IMR-90 (cell line): ENCODE measurements at places on chromosomes 7 and 10. TPM values are rescaled to one million over a fixed set of nuclear protein-coding genes. Genes with fewer than 3 reads are reported as not detected.

MSRB2 gene
- total RNA-seq: 10.6 TPM in 2 replicates

PALD1 gene
- under 0.01 and 0.18 TPM in 2 replicates for total RNA-seq

SEMA3D gene
- total RNA-seq: 10.8 and 13.6 TPM in 2 replicates

KLLN gene
- 0.36 and 0.56 TPM in 2 replicates for total RNA-seq

ASAH2 gene
- 0.18 and 1.1 TPM in 2 replicates for total RNA-seq
